Peyer's patch (tissue), 4 donors: ENCODE measurements at places on chromosomes 4 and X. TPM values are rescaled to one million over a fixed set of nuclear protein-coding genes. Genes with fewer than 3 reads are reported as not detected.

Gene HTN3
- total RNA-seq = not detected

Gene ARMCX4
- total RNA-seq = 11.8 TPM

Gene TMEM47
- 5.0 TPM for total RNA-seq

Gene BBS7
- total RNA-seq = 9.8 TPM

GRCh38 chrX:118197730-118198129 is 81.1 kb upstream of the KLHL13 start:
- DNase-seq = no peak

GRCh38 chr4:91118597-91118996 is 991.4 kb downstream of the CCSER1 start:
- no peak for DNase-seq

DNA sequence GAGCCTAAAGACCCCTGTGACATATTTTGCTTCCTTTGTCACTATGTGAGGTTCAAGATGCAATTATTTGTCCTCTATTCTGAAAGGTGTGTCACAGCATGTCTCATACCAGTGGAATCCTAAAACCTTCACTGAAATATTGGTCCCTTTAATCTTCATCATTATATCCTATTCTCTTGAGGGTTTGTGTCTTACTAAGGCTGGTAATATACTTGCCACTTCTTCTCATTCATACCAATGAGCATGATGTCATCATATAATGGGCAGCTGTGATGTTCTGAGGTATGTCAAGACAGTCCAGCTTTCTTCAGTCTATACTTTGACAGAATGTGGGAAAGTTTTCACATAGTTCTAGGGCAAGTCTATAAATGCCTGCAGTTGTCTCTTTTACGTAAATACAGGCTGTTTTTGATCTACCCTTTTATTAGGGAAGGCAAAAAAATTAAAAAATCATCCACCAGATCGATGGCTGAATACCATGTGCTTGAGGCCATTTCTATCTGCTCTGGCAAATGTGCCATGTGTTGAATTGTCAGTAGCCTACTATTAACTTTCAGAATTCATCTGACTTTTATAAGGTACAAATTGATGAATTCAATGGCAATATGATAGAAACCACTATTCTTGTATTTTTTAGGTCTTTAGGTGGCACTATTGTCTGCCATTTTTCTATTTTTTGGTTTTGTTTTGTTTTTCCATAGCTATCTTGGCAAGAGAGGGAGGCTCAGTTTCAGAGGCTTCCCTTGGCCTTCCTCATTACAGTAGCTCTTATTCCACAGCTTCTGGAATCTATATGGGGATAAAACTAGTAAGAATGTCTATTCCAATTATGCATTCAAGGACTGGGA is 209.0 kb downstream of the PPARGC1A start:
- no peak for DNase-seq

DNA sequence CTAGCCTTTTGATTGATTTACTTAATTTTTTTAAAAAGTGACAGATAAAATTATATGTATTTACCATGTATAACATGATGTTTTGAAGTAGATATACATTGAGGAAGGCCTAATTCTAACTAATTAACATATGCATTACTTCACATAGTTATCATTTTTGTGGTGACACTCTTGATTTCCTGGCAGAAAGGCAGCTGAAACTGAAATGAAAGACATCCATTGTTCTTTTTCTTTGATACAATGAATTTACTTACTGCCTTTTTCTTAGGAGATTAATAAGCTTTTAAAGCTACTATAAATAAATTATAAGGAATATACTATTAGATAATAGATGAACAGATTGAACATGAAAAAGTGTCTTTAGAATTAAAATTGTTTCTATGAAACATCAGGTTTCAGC is 26.7 kb downstream of the ANKRD50 start:
- no peak for DNase-seq

DNA sequence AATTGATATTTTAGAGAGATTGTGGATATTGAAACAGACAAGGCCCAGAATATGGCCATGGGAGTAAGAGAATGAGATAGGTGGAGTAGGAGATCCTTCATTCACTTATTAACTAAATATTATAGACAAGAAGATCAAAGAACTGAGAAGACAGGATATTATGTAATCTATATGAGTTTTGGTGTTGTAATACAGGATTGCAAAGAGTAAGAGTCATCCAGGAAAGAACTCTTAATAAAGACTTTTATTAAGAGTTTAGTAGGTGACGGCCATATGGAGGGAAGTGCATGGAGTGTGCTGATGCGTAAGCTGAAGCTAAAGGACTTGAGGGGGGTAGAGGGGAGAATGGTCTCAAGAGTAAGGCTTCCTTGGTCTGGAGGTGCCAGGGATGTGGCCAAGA is 153.7 kb downstream of the VEGFC start:
- DNase-seq = no peak

DNA sequence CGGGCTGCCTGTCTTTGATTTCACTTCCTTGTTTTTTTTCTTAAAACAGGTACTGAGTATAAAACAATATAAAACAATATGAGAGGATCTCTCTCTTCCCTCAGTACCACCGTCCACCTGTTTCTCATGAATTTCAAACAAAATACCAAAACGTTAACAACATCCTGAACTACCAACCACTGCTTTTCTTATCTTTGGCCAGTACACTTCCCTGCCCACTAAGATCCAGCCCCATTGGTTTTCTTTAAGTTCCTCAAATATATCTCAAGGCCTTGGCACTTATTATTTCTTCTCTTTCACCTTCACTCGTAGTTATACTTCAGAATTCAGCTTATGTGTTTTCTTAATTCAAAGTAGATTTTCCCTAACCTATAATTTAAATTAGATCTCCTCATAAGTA is 370.2 kb upstream of the GRIA3 start:
- no peak for DNase-seq

GRCh38 chr4:116073051-116073450 is 959.6 kb upstream of the NDST4 start:
- DNase-seq = no peak

- DNase-seq = no peak
Measured at GRCh38 chr4:138225477-138225876, 16.7 kb downstream of the SLC7A11 start.

DNA sequence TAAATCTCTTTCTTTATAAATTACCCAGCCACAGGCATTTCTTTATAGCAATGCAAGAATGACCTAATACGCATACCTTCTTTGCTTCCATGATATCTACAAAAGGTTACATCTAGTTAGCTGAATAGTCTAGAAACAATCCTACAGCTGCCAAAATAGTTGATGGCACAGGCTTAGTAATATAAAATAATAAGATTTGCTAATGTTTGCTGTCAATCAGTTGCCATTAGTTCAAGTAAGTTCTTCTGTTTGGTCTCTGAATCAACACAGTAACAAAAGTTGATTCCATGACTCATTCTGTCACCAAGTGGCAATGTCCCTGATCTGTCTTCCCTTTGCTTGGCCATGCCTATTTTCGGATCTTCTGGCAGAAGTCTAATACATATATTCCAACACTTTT is 470.2 kb downstream of the SPRY1 start:
- DNase-seq = no peak

DNA sequence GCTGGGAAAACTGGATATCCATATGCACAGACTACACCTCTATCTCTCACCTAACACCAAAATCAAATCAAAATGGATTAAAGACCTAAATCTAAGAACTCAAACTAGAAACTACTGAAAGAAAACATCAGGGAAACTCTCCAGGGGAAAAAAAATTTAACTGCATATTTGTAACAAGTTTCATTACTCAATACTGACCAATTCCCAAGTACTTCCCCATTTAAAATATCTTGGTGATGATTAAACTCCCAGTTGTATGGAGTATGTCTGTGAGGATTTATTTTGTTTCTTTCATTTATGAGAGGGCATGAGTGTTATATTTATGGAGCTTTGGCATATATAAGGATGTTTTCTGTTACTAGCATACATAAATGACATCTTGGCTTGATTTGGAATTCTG is 112.3 kb upstream of the IL15 start:
- DNase-seq = no peak

- DNase-seq = no peak
Measured at GRCh38 chr4:5267408-5267807, 216.1 kb downstream of the STK32B start.

GRCh38 chr4:11529625-11530201 is 101.0 kb upstream of the HS3ST1 start:
- DNase-seq = no peak

GRCh38 chr4:8218371-8219031 is 19.4 kb downstream of the SH3TC1 start:
- no peak for DNase-seq

GRCh38 chrX:72094894-72095293 is 36.8 kb downstream of the RTL5 start:
- DNase-seq = peak; percentile 74

- DNase-seq = no peak
Measured at GRCh38 chr4:52943677-52944076, 81.6 kb downstream of the RASL11B start.

- DNase-seq = no peak
Measured at GRCh38 chr4:70177090-70177489, 18.4 kb upstream of the ODAM start.

GRCh38 chr4:184287697-184288255 is 70.1 kb upstream of the ENPP6 start:
- DNase-seq = no peak
